Upper lobe of right lung (tissue), 1 donor: ENCODE measurements at places on chromosomes 6 and 20. TPM values are rescaled to one million over a fixed set of nuclear protein-coding genes. Genes with fewer than 3 reads are reported as not detected.
A peak's percentile ranks its signal among the peaks of the same experiment; 100 is the strongest.

GRCh38 chr6:70231311-70231710, 71.6 kb downstream of the COL9A1 start:
- no peaks in the 10 kb centered on the region for H3K27me3 ChIP-seq
- H3K36me3 ChIP-seq = no peaks in the 10 kb centered on the region
- no peak overlapping the region for H3K4me3 ChIP-seq
- no peak for DNase-seq
- no peak overlapping the region for H3K27ac ChIP-seq

DNA sequence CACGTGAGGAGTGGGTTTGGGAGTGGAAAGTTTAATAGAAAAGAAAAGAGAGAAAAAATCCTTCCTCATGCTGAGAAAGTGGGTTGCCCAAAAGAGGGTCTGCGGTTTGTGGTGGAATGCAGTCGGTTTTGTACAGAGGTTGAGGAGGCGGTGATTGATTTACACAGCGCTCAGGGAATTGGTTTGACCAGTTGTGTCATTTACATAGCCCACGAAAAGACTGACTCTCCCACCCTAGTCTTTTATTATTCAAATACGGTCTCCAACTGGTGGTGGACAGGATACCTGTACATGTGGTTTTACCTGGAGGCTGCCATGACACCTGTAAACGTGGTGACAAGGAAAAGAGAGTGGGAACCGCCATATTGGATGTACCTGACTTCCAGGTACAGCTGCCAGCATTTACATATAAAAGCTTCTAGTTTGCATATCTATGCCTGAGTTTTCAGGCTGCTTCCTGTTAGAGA, 42.1 kb downstream of the HLA-DPB1 start:
- H3K27ac ChIP-seq = no peak overlapping the region
- no peaks in the 10 kb centered on the region for H3K36me3 ChIP-seq
- DNase-seq = no peak
- H3K4me1 ChIP-seq = no peaks in the 10 kb centered on the region
- H3K27me3 ChIP-seq = peaks cover 35% of the 10 kb centered on the region
- no peak overlapping the region for H3K4me3 ChIP-seq

The ME1 gene
- 14.7 TPM for total RNA-seq

- no peak for DNase-seq
- no peak overlapping the region for H3K27ac ChIP-seq
- H3K4me3 ChIP-seq = peak overlapping the region; percentile 21
- H3K27me3 ChIP-seq = peaks cover 57% of the 10 kb centered on the region
- H3K4me1 ChIP-seq = peaks cover 13% of the 10 kb centered on the region
These were observed 1.7 kb downstream of the PRR18 start for GRCh38 chr6:166306378-166307081.
